ENCODE measurements at places on chromosomes 7 and 10. TPM values are rescaled to one million over a fixed set of nuclear protein-coding genes. Genes with fewer than 3 reads are reported as not detected.

The MKX gene
- not detected for polyA plus RNA-seq

The ITIH5 gene
- 0.28 TPM for polyA plus RNA-seq

The CNTNAP2 gene
- polyA plus RNA-seq, result 276 TPM

The LYZL1 gene
- not detected for polyA plus RNA-seq

The TFPI2 gene
- polyA plus RNA-seq, result not detected

The LIPJ gene
- polyA plus RNA-seq, result 0.15 TPM

The NPC1L1 gene
- 0.20 TPM for polyA plus RNA-seq

The RELN gene
- polyA plus RNA-seq, result 169 TPM

The BICC1 gene
- 7.6 TPM for polyA plus RNA-seq

The GOLGA7B gene
- polyA plus RNA-seq, result 30.4 TPM

The LRRC4 gene
- polyA plus RNA-seq, result 15.8 TPM

The GALNT17 gene
- polyA plus RNA-seq, result 17.6 TPM

Measured in neural cell (in vitro differentiated cells).